ENCODE measurements at places on chromosomes 5 and 9. TPM values are rescaled to one million over a fixed set of nuclear protein-coding genes. Genes with fewer than 3 reads are reported as not detected.

Gene CEP72
- 12.3 TPM for total RNA-seq

DNA sequence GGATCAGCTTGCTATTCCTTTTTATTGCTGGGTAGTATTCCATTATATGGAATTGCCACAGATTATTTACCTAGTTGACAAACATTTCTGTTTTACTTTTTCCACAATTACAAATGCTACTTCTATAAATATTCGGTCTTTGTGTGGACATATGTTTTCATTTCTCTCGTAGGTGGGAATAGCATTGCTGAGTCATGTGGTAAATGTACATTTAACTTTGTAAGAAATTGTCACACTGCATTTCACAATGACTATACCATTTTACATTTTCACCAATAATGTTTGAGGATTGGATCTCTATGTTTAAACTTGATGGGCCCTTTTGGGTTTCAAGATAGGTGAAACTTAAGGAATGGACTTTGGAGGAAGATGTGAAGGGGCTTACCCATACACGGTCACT lies 19.7 kb downstream of the RAI14 start:
- DNase-seq: no peak
- no peak overlapping the region for H3K27ac ChIP-seq
- no peak overlapping the region for H3K4me3 ChIP-seq
- no peaks in the 10 kb centered on the region for H3K27me3 ChIP-seq
- no peaks in the 10 kb centered on the region for H3K4me1 ChIP-seq

Gene LRRC70
- 21.2 TPM for total RNA-seq

DNA sequence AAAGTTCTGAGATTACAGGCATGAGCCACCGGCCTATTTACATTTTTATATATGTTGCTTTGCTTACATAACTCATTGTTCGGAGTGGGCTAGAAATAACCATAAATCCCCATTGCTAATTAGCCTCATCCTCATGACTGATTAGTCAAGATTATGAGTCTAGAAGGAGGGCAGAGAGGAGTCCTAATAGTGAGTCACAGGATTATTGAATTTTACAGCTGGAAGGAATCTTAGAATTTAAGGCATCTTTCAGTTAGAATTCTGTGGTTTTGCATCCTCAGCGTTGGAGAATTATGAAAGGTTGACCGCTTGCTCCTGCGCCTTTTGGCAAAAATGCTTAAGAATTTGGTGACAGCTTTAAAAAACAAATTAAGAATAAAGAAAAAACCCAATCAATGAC lies 2.6 kb upstream of the PBX3 start:
- H3K36me3 ChIP-seq: no peaks in the 10 kb centered on the region
- H3K27me3 ChIP-seq: no peaks in the 10 kb centered on the region
- no peak overlapping the region for H3K4me3 ChIP-seq
- peaks cover 13% of the 10 kb centered on the region for H3K4me1 ChIP-seq
- no peak overlapping the region for H3K27ac ChIP-seq
- no peak for DNase-seq

GRCh38 chr5:10620346-10620745 lies 56.5 kb downstream of the ANKRD33B start:
- H3K27me3 ChIP-seq: no peaks in the 10 kb centered on the region
- no peaks in the 10 kb centered on the region for H3K4me1 ChIP-seq
- no peak overlapping the region for H3K4me3 ChIP-seq

DNA sequence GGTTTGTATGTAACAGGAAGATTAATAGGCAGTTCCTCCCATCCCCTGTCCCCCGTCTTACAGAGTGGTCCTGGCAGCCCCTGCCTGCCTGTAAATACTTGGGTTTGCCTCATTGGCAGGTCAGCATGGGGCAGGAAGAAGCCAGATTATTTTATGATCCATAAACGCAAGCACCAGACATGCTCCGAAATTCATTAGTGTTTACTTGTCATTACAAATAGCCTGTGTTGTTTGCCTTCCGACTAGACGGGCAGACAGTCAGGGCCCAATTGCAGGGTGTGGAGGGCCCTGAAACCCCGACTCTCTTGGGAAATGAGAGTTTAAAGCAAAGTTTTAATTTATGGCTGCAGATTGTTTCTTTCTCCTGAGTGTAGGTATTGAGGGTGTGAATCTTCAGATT lies 97.2 kb downstream of the RALGPS1 start:
- H3K27me3 ChIP-seq: no peaks in the 10 kb centered on the region
- DNase-seq: no peak
- no peak overlapping the region for H3K4me3 ChIP-seq

Gene BAAT
- total RNA-seq: not detected

All from natural killer cell (primary cell).